ENCODE measurements at places on chromosomes 3 and 15.

- DNase-seq = no peak
Measured at GRCh38 chr15:29842290-29842689, 20.0 kb upstream of the TJP1 start.

GRCh38 chr15:92941668-92942067 lies 41.5 kb downstream of the CHD2 start:
- no peak for DNase-seq

GRCh38 chr15:78023865-78024518 lies 53.5 kb downstream of the TBC1D2B start:
- no peak for DNase-seq

- no peak for DNase-seq
Measured at GRCh38 chr3:194046995-194047645, 88.8 kb upstream of the HES1 start.

- DNase-seq = no peak
Measured at GRCh38 chr3:13206799-13207577, 133.8 kb upstream of the IQSEC1 start.

DNA sequence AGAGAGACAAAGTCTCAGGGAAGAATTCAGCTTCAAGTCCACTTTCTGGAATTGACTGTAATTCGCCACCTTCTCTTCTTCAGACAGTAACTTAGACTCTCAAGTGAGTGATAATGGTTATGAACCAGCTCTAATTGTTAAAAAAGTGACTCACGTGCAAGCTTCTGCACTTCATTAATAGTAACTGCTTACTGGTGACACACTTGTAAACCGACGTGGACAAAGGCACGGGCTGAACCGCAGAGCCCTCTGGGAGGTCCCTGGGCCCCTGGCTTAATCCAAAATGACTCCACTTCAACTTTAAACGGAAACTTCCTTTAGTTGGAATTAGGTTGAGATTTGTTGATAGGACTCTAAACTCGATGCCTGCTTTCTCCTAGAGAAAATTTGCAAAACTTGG lies 17.0 kb downstream of the MUC4 start:
- DNase-seq = no peak

DNA sequence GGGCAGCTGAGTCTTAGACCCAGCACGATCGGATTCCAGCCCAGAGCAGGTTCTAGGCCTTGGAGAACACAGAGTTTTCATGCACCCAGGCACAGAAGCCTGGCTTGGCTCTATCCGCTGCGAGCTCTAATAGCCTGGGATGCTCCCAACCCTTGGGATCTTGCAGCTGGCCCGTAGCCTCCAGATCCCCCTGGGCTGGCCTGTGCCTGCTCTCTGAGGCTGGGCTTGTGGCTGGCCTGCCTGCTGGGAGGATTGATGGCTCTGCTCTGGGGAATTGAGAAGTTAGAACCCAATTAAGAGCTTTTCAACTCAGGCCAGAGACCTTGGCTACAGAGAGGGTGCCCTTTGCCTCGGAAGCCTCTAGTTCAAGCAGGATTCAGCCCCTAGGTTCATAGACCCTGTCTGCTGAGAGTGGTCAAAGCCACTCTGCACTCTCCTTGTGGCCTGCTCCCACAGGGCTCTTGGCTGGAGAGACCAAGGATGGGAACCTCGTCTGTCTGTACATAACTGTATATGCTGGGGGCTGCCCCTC lies 64.4 kb downstream of the MAGEF1 start:
- no peak for DNase-seq

DNA sequence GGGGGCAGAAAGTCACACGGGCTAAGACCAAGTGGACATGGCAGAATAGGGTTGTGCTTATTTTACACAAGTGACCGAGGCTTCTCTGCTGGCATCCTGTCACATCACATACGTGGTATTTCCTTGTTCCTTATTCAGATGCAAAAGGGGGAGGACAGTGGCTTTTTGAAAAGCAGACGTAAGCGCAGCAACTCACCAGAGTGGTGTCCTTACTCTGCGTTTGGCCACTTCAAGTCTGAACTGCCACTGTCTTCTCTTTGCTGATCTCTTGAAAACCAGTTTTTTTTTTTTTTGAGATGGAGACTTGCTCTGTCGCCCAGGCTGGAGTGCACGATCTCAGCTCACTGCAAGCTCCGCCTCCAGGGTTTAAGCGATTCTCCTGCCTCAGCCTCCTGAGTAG lies 113.2 kb downstream of the SOX2 start:
- no peak for DNase-seq

DNA sequence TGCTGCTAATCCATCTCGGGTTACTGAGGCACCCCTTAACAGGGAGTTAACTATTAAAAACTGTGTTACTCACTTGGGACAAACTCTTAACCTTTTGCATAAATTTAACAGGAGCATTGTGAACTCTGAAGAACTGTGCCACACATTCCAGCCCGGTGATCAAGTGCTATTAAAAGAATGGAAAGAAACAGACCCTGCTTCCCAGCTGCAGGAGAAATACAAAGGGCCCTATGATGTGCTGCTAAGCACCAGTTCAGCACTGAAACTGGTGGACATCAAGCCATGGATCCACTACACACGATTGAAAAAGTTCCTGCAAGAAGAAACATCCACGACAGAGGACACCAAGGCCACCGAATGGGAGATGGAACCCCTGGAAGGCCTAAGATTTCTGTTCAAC lies 114.7 kb upstream of the PLCL2 start:
- DNase-seq = no peak

- DNase-seq = no peak
Measured at GRCh38 chr15:27746401-27746955, 352.6 kb downstream of the OCA2 start.

- DNase-seq = no peak
Measured at GRCh38 chr3:69273896-69274295, 112.0 kb downstream of the FRMD4B start.

DNA sequence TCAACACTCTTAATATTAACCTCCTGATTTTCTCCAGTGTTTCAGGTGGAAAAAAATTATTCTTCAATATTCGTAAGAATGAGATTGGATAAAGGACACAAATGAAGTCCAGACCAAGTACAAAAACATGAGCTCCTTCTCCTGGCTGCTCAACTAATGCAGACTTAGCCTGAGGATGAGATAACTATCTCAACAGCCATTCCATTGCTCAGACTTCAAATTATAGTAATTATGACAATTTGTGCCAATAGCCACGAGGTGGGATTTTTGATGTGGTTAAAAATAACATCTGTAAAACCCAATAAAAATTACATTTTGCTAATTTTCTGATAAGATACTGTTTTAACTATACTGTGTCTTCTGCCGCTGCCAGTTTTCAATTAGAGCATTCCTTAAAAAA lies 323.6 kb downstream of the SOX2 start:
- DNase-seq = no peak

- no peak for DNase-seq
Measured at GRCh38 chr15:71812966-71813722, 2.8 kb downstream of the NR2E3 start.

GRCh38 chr15:56835718-56836171 lies 82.7 kb upstream of the TCF12 start:
- DNase-seq = no peak

- DNase-seq = no peak
Measured at GRCh38 chr3:108538083-108538482, 27.7 kb upstream of the MYH15 start.

GRCh38 chr3:66618066-66618465 lies 117.2 kb upstream of the LRIG1 start:
- DNase-seq = no peak

- no peak for DNase-seq
Measured at GRCh38 chr3:65796676-65797075, 242.0 kb downstream of the MAGI1 start.

DNA sequence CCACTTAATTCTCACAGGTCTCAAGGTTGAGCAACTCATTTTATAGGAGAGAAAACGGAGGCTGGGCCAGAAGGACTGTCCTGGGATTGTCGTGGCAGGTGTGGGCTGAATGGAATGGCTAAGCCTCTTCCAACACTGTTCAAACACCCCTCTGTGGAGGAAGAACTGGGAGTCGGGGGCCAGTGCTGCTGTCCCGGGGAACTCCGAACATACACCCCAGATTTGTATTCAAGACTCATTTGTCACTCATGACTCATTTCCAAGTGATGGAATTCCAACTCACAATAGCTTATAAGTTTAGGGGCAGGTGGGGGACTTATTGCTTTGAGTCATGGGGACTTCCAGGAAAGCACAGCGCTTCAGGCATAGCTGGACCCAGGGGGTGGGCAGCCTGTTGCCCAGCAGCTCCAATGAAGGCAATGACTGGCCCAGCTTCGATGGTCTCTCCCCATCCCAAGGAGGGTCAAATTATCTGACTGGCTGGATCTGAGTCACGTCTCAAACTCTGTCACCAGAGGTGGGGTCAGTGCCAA lies 72.5 kb downstream of the TM2D3 start:
- DNase-seq = no peak

GRCh38 chr3:179613807-179614206 lies 9.2 kb downstream of the NDUFB5 start:
- DNase-seq = no peak

- no peak for DNase-seq
Measured at GRCh38 chr3:39149498-39150147, 3.8 kb downstream of the CSRNP1 start.

- DNase-seq = no peak
Measured at GRCh38 chr3:72099326-72100079, 314.6 kb upstream of the PROK2 start.

DNA sequence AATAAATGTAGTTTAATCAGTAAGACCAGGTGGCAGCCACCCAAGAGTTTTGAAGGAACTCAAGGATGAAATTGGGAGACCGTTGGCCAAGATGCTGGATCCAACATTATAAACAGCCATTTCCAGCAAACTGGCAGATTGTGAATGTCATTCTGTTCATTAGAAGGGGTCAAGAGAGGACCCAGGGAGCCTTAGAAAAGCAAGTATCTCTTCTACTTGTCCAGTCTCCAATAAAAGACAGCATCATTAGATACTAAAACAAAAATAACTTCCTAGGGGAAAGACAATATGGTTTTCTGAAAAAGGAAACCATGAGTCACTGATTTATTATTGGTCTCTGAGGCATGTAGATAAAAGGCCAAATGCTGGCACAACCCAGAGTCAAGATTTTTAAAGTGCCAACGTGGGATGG lies 67.9 kb downstream of the GADL1 start:
- no peak for DNase-seq

GRCh38 chr3:59306436-59306835 lies 256.6 kb upstream of the CFAP20DC start:
- DNase-seq = no peak

DNA sequence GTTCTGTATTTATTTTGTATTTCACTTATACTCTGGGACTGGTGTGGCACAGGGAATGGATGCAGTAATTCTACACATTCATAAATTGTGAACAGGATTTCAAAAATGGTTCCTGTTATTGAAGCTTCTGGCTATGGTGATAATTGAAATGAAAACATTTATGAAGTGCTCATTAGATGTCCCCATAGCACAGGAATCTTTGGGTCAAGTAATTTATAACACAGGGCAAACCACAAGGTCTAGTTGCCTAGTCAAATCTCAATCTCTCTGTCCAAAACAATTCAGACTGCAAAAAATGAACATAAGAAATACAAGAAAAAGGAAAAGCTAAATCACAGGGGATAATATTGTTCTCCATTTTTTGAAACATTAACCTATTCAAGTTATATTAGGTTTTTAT lies 117.5 kb upstream of the PTPRG start:
- no peak for DNase-seq

DNA sequence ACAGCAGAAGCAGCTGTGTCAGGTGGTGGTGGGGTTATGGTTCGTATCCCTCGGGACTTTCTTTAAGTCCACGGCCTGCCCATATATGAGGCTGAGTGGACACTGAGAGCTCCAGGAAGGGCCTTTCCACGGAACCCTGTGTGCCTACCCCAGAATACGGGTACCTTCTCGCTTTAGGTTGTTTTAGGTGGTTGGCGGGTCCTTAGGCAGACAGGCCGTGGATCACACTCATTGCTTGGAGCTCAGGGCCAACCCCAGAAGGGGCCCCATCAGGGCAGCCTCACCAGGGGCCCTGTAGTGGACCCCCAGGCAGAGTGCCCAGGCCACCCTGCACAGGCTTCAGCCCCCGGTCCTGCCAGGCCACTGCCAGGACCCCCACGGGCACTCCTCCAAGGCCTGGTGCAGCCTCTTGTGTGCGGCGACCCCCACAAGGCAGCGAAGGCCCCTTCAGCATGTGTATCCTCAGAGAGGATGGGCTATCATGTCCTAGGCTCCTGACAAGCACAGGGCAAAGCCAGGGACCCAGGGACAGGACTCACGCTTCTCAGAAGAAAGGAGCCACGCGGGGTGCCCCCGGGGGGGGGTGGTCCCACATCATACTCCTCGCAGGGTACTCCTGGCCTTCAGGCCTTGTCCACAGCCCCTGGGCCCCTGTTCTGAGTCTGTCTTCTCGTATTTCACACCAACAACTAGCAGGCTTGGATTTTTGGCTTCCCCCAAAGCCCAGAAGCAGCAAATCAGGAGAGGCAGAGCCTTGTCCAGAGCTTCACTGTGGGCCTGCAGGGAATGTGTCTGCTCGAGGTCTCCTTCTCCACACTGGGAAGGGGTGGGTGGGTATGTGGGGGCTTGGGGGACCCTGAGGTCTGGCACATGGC lies 93.4 kb downstream of the LRRK1 start:
- no peak for DNase-seq

DNA sequence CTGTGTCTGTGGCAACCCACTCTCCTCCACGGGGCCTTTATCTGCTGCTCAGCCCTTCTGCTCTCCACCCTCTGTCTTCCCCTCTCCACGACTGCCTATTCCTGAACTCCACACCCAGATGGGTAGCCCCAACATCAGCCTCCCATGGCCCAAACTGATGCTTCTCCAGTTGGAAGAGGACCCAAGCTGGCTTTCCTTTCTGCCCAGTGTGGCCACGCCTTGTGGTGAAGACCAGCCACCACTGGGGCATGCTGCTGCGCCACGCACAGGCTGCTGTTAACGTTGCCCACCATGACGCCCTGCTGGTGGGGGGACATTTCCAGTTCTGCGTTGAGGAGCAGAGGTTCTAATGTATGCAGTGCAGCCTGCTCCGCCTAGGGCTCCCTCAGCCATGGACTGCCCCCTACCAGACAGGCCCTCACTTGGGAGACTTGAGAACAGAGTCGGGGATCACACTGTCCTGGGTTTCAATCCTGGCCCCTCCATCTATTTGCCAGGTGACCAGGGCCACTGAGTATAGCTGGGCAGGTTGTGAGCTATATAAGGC lies 26.9 kb downstream of the CFAP100 start:
- no peak for DNase-seq

GRCh38 chr3:14680716-14681115 lies 5.8 kb downstream of the C3orf20 start:
- DNase-seq = no peak

DNA sequence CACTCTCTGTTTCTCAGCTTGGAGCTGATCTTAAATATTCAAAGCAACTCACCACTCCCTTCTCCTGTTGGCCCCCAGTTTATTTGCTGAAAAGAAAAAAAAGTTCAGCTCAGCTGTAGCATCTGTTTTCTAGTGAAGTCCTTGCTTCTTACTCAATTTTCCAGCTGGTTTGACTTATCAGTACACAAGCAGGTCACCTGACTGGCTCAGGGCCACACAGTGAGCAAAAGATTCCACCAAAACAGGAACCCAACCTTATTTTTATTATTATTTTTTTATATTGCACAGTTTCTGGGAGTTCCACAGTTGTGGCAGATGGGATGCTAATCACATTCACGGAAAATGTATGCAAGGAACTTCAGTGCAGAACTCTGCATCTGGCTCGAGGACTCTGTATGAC lies 390.7 kb upstream of the RGMA start:
- no peak for DNase-seq

GRCh38 chr3:36416599-36416998 lies 36.3 kb downstream of the STAC start:
- DNase-seq = no peak
